Activated T-cell treated with anti-CD3 and anti-CD28 coated beads, Interleukin-2, amount 50 U/mL, for 72 hours (primary cell): ENCODE measurements at places on chromosomes 1 and 21. TPM values are rescaled to one million over a fixed set of nuclear protein-coding genes. Genes with fewer than 3 reads are reported as not detected.

ACOT7 gene
- 32.1 TPM for total RNA-seq

PTPRF gene
- total RNA-seq: 2.2 TPM

RCSD1 gene
- total RNA-seq: 69.5 TPM

MEAF6 gene
- total RNA-seq: 105 TPM

CALML6 gene
- total RNA-seq: 1.8 TPM

GBP6 gene
- 2.8 TPM for total RNA-seq

C1QB gene
- not detected for total RNA-seq

SLC25A34 gene
- total RNA-seq: 2.5 TPM

NVL gene
- total RNA-seq: 39.0 TPM

LRRC53 gene
- total RNA-seq: not detected

S100A8 gene
- not detected for total RNA-seq

UQCRHL gene
- 2.2 TPM for total RNA-seq

TRAPPC10 gene
- 53.5 TPM for total RNA-seq

TFF1 gene
- 0.97 TPM for total RNA-seq

MXRA8 gene
- 3.0 TPM for total RNA-seq

MPL gene
- total RNA-seq: not detected

POLR3GL gene
- total RNA-seq: 36.1 TPM

RGS8 gene
- 0.05 TPM for total RNA-seq

KCNK1 gene
- 5.9 TPM for total RNA-seq

MRPL9 gene
- 109 TPM for total RNA-seq

LDLRAP1 gene
- total RNA-seq: 13.5 TPM

CD52 gene
- 245 TPM for total RNA-seq

LRRC39 gene
- 0.86 TPM for total RNA-seq

RNU1-4 gene
- total RNA-seq: 1,278 TPM

RHD gene
- total RNA-seq: not detected

CD160 gene
- 0.29 TPM for total RNA-seq

DHDDS gene
- 39.5 TPM for total RNA-seq

CNTN2 gene
- not detected for total RNA-seq

FCGR3A gene
- 1.5 TPM for total RNA-seq

VASH2 gene
- total RNA-seq: 0.62 TPM

SHISAL2A gene
- total RNA-seq: 9.0 TPM

CLDN19 gene
- total RNA-seq: not detected

KMO gene
- 0.21 TPM for total RNA-seq

TMEM50A gene
- 136 TPM for total RNA-seq

COL6A2 gene
- 11.3 TPM for total RNA-seq

COL8A2 gene
- 0.07 TPM for total RNA-seq

KHDRBS1 gene
- total RNA-seq: 156 TPM

NPR1 gene
- 0.07 TPM for total RNA-seq

NECTIN4 gene
- 0.31 TPM for total RNA-seq

GRIK3 gene
- not detected for total RNA-seq

GNPAT gene
- total RNA-seq: 55.0 TPM

LCE1E gene
- total RNA-seq: not detected

SCNM1 gene
- 103 TPM for total RNA-seq

CTSE gene
- not detected for total RNA-seq

PM20D1 gene
- 0.44 TPM for total RNA-seq

GUCA2A gene
- total RNA-seq: not detected

RXFP4 gene
- not detected for total RNA-seq

MSH4 gene
- 0.65 TPM for total RNA-seq

ACOT11 gene
- total RNA-seq: 1.5 TPM

CLIC6 gene
- 1.6 TPM for total RNA-seq

PPIAL4G gene
- 0.42 TPM for total RNA-seq

OLFML2B gene
- not detected for total RNA-seq

OR2T35 gene
- not detected for total RNA-seq

HECTD3 gene
- 36.2 TPM for total RNA-seq

GNG4 gene
- 13.9 TPM for total RNA-seq

RIMS3 gene
- total RNA-seq: 9.3 TPM

XCL1 gene
- 11.7 TPM for total RNA-seq

GPR89B gene
- total RNA-seq: 18.3 TPM

ILF2 gene
- 245 TPM for total RNA-seq

OLIG2 gene
- not detected for total RNA-seq
